ENCODE measurements at places on chromosomes 5 and 9.

DNA sequence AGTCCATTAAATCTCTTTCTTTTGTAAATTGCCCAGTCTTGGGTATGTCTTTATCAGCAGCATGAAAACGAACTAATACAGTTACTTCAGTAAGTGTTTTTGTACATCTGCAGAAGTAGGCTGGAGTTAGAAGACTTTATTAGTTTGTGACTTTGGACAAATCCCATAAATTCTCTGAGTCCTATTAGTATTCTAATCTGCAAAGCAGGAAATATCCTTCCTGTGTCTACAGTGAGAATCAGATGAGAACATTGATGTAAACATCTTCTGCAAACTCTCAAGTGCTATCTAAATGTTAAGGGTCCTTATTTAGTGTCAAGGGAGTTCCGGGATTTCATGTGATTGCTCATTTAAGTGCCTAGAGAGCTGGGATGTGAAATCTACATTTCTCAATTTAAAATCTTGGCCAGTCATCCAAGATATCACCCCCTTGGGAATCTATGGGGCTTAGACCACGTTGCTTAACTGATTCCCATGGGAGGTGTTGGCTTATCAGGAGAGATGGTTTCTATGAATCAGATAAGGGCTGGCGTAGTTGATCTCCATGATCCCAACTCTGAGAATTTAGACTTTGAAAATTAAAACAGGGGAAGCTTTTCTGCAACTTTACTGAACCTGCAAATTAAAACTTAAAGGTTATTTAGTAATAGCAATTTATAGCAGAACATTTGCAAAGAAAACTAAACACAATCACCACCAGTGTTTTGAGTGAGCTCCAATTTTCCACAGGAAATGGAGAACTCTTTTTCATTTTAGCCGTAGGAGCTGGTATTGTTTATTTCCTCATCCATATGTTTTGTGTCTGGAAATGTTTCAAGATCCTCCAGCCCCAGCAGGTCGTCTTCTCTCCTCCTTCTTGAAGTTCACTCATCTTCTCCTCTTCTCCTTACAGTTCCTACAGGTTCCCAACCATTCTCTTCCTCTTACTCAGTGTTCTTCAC lies 241.6 kb upstream of the CD180 start:
- DNase-seq: no peak

DNA sequence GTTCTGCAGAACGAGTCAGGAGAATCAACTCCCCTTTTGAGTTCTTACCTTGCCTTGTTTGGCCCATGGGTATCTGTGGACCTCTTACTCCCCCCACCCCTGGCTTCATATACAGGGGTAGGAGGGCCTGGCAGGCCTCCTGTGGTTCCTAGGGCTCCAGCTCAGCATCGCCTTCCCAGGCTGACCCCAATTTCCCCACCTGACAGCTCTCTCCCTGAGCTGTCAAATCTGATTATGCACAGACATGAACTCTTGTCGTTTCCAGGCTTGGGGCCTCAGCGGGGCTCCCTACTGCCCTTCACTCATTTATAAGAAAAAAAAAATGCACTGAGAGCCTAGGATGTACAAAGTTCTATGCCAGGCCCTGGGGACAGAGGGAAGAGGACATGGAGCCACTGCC lies 67.9 kb downstream of the PTPN3 start:
- no peak for DNase-seq

DNA sequence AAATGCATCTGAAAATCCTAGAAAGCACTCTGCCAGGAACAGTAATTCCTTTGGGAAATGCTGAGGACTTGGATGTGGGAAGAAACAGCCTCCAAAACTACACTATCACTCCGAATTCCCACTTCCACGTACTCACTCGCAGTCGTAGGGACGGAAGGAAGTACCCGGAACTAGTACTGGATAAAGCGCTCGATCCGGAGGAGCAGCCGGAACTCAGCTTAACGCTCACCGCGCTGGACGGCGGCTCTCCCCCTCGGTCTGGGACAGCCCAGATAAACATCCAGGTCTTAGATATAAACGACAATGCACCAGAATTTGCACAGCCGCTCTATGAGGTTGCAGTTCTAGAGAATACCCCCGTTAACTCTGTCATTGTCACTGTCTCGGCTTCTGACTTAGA lies 786 bp downstream of the PCDHB3 start:
- DNase-seq: no peak

DNA sequence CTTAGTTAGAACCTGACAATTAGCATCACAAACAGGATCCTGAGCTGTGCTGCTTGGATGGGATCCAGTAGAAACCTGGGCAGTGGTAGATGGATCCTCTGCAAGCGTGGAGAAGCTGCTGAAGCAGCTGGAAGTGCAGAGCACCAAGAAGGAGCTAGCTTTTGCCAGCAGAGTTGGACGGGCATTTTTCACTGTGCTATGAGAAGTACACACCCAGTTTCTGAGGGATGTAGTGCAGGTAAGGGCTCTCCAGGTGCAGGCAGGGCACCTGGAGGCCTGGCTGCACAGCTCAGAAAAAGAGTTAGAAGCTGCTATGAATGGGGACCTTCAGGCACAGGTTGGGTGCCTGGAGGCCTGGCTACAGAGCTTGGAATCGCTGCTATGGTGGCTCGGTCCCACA lies 623.9 kb upstream of the NUDT12 start:
- no peak for DNase-seq

DNA sequence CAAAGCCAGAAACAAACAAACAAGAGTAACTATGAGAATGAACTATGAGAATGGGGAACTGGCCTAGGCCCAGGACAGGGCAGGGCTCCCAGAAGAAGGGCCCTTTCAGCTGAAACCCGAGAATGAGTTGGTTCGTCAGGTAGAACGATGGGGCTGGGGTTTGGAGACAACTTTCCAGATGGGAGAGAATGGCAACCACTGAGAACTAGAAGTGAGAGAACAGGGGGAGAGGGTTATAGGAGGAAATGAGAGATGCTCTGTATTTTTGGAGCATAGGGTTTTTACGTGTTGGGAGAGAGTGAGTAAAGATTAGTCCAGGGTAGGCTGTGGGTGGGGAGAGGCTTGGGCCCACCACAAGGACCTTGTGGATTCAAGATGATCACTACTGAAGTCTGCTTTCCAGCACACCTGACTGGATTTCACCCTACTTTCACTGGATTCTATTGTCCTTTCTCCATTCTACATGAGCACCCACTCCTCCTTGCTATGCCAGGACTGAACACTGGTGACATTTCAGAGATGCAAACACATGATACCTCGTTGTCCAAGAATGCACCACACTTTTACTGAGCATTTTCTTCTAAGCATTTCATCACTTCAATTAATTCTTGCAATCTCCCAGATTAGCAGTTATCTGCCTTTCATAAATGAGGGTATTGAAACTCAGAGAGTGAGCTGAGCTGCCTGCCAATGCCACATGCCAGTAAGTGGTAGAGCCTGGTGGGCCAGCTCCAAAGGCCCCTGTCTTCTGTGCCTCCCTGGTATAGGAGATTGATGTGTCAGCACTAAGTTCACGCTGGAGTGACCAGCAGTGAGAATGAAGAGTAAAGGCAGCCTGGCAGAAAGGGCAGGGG lies 3.2 kb upstream of the TMEM268 start:
- no peak for DNase-seq

- no peak for DNase-seq
These were observed 46.4 kb upstream of the PLIN2 start for GRCh38 chr9:19173598-19174125.

GRCh38 chr5:72065751-72066255 lies 41.5 kb upstream of the MAP1B start:
- DNase-seq: no peak

- no peak for DNase-seq
These were observed 506.0 kb upstream of the ZNF462 start for GRCh38 chr9:106356924-106357323.

- DNase-seq: no peak
These were observed 237.0 kb downstream of the SYK start for GRCh38 chr9:91038483-91039124.

DNA sequence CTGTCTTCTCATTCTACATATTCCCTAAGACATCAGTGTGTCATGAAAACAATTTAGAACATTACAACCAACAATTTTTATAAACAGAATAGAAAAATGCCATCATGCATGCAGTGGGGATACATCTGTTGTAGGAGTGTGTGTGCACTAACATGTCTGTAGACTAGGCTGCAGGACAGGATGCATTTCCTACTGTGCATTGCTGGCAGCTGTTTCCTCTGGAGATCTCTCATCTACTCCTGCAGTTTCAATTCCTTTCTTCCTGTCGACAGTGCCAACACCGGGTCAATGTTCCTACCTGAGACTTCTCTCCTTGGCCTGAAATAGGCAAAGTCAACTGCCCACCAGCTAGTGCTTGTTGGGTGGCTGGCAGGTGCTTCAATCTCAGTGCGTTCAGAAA lies 69.8 kb downstream of the ANKH start:
- no peak for DNase-seq

- DNase-seq: no peak
These were observed 3.6 kb upstream of the SPATA24 start for GRCh38 chr5:139407517-139407916.

DNA sequence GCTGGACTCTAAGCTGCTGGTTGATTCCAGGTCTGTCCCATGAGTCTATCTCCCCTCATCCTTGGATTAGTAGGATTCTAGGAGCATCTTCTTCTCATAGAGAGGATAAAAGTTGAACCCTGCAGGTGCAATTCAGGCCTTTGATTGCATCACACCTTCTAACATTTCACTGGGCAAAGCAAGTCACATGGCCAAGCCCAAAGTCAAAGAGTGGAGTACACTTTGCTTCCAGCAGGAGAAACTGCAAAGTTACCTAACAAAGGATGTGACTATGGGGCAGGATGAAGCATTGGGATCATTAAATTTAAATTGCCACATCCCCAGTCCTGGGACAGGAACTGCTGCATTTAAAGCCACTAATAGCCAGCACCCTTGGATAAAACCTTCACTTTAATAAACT lies 51.0 kb upstream of the EGFLAM start:
- no peak for DNase-seq

GRCh38 chr5:175718401-175719108 lies 60.7 kb downstream of the HRH2 start:
- peak; percentile 36 for DNase-seq

GRCh38 chr5:68189613-68190012 lies 25.9 kb upstream of the PIK3R1 start:
- no peak for DNase-seq

DNA sequence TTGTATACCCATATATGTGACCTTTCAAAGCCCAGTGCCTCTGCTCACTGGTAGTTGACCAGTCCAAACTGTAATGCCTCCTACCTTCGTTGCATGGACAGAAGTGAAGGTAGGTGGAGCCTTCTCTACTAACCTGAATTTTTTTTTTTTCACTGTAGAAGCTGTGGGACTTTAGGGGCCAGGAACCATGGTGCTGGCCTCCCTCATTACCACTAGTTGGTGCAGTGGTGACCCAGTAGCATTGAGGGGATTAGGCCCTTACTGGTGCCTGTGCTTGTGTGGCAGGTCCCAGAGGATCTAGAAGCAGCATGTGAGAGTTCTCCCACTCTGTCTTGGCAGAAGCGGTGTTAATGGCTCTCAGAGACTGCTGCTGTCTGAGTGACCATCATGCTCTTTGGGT lies 2.3 kb downstream of the RALGPS1 start:
- no peak for DNase-seq

DNA sequence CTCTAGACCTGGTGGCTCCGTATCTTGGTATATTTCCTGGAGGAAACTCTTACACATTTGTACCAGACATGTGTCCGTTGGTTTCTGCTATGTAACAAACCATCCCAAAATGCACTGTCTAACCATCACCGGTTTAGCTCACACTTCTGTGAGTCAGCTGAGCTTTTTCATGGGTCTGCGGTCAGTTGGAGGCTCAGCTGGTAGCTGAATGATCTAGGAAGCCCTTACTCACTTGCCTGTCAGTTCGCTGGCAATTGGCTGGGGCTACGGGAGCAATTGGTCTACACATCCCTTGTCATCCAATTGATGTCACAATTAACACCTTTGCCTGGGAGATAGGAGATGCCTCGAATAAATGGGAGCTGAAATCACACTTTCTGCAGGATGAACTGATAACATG lies 11.6 kb upstream of the WHRN start:
- DNase-seq: no peak

DNA sequence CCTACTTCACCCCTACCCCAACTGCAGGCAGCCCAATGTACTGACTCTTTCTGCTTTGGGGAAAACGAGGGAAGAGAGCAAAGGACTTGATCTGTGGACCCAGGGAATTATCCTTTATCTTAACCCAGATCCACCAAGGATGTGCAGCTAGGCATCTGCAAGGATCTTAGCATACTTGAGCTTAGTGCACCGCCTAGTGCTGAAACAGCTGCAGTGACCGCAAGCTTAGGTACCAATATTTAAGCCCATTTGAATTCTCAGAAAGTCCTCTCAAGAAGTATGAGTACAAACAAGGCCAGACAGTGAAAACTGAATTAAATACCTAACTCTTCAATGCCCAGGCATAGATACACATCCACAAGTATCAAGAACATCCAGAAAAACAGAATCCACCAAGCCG lies 576.7 kb upstream of the ADAMTS16 start:
- DNase-seq: no peak

DNA sequence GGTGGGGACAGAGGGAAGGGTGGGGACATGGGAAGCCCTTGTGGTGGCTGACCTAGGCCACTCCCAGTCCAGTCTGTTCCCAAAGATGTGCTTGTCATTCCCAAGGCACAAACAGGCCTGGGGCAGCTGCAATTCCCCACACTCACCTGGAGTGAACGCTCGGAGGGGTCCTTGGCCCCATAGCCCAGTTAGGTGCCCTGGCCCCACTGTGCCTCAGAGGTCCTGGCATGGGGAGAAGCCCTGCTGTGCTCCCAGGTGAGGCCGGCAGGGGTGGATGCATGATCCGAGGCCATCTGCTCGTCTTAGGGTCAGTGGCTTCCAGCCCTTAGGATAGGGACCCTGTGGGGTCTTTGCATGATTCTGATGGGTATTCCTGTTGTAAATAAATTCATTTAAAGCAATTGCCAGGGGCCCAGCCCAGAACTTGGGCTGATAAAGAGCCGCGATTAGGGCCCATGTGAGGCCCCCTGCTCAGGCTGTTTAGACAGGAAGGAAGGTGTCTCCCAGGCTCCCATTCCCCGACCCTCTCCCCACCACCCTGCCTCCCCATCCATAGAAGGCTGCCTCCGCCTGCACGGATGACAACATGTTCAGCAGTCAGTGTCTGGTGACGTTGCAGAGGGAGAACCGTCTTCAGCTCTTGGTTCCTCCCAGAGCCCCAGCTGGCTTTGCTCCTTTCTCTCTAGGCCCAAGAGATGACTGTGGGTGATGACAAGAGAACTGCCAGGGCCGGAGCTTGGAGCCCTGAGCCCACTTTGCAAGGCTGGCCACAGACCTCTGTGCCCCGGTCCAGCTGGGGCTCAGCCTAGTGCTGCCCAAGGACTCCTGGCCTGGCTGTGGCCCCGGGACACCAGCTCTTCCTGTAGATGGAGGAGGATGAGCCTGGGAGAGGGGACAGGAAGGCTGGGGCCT lies 28.4 kb upstream of the IRX4 start:
- no peak for DNase-seq

Data from T-helper 9 cell (primary cell).